ENCODE measurements at places on chromosomes 11 and 22.

DNA sequence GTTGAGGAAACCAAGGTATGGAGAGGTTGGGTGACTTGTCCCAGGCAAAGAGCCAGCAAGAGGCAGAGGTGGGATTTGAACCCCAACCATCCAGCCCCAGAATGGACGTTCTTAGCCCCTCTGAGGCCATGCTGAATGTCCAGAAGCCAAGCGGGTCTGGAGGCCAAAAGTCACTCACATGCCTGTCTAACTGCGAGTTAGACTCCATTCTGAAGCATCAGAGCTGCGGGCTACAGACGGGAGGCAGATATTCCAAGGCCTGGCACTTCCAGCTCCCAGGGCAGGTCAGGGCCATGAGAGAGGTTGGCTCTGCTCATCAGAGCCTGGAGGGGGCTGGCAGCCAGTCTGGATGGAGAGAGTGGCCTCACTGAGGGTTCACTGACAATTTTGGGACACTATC, 616.5 kb downstream of the BRD1 start:
- no peak for DNase-seq

- no peak for DNase-seq
These were observed 28.7 kb downstream of the TMPRSS6 start for GRCh38 chr22:37080838-37081237.

DNA sequence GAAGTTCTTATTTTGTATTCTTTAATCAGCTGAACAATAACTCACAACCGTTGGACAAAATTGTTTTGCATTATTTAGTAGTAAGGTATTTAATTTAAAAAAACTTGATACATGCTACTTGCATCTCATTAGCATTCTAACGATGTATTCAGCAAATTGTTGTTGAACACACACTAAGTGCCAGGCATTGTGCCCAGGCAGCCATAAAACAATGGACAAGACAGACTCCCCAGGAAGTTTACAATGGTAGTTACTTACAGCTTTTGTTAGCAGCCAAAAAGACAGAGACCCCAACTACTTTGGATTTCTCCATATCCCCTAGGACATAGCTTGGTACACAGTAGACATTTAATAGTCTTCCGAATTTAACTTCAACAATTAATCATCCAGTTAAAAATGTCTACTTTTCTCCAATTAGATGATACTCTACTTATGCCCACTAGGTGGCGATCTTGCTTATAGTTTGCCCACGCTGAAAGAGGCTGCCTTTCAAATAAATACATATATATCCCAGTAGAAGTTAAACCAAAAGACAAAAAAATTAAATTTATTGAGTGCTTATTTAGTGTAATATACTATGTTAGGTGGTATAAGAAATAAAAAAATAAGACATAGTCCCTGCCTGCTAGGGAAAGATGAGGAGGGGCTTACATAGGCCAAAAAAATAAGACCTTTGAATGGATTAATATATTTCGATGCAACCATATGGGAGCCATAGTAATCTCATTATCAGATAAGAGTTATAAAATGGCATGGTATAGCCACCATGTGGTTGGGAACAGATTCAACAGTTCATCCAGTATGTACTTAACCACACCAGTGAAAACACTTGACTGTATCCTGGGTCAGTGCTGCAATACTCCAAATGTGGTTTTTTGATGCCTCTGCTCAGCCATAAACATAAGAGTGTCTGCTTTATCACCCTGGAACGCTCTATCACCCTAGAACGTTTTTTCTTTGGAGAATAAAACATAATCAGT, 2.0 kb upstream of the FJX1 start:
- DNase-seq = no peak

GRCh38 chr22:44608597-44609399, 93.2 kb upstream of the PRR5 start:
- DNase-seq = no peak

DNA sequence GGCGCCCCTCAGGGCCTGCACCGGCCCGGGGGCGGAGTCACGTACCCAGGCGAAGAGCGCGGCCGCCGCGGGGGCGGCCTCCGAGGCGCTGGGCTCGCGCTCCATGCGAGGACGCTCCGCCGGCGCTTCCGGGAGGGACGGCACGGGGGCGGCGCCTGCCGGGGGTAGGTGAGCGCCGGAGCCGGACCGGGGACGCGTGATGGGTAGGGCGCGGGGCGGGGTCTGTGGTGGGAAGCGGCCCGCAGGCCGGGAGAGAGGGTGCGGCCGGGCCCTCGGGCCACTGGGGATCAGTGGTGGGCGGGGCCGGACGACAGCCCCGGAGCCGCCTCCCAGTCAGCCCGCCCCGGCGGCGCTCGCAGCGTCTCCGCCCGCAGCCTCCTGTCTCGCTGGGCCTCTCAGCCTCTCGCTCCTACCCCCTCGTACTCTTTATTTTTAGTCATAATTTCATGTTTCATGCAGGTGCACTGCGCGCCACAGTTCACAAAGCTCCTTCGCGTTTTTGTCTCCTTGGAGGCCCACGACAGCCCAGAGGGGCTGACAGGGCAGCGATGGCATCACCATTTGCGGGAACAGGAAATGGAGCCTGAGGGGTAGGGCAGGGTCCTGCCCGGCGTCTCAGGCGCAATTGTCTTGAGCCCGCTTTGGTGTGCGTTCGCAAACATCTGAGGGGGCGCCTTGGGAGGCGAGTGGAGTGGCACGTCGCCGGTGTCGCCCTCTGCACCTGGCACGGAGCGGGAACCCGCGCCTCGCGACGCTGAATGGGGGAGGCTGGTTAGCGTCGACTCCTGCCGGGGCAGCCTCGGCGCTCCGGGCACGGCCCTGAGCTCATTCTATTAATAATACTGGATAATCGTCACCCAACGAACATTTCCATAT, at the start of gene SERGEF:
TSS of gene SERGEF (minus strand) at position 142 of the 876 bp plus-strand sequence. CDS start at position 105, 37 bp downstream.
- DNase-seq = peak; percentile 91

DNA sequence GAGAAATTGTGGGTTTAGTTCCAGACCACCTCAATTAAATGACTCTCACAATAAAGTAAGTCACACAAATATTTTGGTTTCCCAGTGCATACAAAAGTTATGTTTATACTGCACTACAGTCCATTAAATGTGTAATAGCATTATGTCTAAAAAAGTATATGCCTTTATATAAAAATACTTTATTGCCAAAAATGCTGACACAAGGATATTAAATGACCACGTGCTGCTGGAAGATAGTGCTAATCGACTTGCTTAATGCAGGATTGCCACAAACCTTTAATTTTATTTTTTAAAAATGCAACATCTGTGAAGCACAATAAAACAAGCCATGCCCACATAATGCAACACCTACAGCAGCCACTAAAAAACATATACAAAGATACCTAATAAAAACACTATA, 27.0 kb downstream of the OR5AK2 start:
- no peak for DNase-seq

DNA sequence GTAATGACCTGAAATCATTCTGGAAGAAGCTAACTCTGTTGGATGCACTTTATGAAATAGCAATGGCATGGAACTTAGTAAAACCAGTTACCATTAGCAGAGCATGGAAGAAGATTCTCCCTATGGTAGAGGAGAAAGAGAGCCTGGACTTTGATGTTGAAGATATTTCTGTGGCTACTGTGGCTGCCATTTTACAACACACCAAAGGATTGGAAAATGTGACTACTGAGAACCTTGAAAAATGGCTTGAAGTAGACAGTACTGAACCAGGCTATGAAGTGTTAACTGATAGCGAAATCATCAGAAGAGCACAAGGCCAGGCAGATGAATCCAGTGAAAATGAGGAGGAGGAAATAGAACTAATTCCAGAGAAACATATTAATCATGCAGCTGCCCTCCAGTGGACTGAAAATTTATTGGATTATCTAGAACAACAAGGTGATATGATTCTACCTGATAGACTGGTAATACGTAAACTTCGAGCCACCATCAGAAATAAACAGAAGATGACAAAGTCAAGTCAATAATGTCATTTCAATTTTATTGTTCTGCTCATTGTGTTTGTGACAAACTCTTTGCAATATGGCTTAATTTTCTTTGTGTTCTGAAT, 2.0 kb downstream of the JRKL start:
- no peak for DNase-seq

GRCh38 chr22:10778296-10778814, 4749.6 kb upstream of the OR11H1 start:
- DNase-seq = no peak
